ENCODE measurements at places on chromosomes 12 and 14.
A peak's percentile ranks its signal among the peaks of the same experiment; 100 is the strongest.

DNA sequence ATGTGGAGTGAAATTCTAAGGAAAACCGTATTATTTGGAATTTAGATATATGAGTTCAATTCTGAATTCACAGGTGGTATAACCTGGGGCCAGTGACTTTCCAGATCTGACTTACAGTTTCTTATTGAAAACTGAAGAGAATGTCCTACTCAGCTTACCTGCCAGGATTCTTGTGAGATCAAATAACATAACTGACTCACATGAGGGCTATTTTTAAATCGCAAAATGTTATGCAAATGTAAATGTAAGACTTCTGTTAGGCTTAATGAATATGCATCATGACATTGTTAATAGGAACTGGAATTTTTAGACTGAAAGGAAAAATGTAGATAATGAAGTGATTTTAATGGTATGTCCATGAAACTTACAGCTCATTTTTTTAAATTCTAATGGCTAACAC is 1142.1 kb downstream of the FLRT2 start:
- no peak for DNase-seq

- DNase-seq: no peak
Measured at GRCh38 chr14:105315941-105316576, 1.5 kb downstream of the PACS2 start.

- DNase-seq: no peak
Measured at GRCh38 chr12:13764748-13765147, 216.7 kb downstream of the GRIN2B start.

- no peak for DNase-seq
Measured at GRCh38 chr14:101115652-101116051, 212.1 kb upstream of the RTL1 start.

GRCh38 chr14:102802834-102803523 is 25.7 kb downstream of the TRAF3 start:
- DNase-seq: no peak

DNA sequence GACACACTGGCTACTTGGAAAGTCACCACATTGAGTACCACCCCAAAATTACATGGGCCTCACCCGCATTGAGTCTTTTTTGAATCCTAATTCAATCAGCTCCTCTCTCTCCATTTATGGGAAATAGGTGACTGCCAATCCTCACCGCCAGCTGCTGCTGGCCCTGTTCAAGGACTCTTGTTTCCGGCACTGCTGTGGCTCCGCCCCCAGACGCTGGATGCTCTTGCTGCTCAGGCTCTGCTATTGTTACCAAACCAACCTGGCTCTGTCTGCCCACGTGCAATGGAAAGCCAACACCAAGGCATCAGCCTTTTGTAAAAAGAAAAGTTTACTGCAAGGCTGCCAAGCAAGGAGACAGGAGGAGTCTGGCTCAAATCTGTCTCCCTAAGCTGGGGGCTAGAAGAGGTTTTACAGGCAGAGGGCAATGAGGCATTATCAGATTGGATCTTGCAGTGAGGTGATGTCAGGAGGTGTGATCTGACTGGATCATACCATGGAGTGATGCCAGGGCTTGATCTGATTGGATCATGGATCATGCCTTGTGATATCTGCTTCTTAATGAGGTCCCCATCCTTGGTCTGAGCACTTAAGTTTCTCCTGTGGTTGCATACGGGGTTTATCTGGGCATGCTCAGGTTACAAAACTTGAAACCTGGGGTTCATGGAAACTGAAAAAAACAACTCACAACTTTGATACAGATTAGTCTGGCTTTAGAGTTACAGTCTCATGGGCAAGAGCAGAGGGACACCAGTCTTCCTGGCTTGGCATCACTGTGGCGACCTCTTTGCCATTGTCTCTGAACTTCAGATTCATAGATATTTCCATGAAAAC is 117.1 kb upstream of the SLC35F4 start:
- DNase-seq: no peak

GRCh38 chr12:3964439-3964838 is 91.2 kb upstream of the PARP11 start:
- DNase-seq: no peak

DNA sequence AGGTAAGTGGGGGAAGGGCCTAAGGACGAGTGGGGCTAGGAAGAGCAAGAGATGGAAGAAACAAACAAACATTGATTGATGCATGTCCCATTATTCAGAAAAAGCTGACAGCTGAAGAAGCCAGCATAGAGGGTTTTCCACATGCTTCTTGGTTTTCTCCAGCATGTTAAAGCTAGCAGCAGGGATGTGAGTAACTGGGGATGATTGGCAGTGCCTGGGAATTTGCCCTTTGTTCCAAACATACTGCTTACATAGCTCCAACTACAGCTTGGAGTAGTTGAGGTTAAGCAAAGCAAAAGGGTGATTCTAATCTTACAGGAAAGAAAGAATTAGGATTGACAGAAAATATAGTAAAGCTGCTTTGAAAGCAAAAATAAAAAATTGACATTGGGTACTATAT is 68.0 kb upstream of the IFNG-AS1 start:
- no peak for DNase-seq

DNA sequence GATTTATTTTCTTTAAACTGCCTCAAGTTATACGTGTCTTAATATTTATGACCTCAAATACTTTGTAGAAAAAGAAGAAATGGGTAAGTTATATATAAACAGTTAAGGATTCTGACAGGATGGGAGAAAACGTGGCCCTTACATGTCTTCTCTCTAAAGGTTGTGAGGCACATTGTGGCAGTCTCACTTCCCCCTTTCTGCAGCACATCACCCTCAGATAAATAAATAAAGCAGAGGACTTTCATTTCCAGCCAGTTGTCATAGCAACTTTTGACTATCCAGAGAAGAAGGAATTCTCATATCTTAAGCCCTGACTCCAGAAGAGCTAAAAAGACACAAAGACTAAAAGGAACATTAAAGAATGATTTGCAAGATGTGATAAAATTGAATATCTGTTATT is 28.8 kb upstream of the CEP83 start:
- no peak for DNase-seq

DNA sequence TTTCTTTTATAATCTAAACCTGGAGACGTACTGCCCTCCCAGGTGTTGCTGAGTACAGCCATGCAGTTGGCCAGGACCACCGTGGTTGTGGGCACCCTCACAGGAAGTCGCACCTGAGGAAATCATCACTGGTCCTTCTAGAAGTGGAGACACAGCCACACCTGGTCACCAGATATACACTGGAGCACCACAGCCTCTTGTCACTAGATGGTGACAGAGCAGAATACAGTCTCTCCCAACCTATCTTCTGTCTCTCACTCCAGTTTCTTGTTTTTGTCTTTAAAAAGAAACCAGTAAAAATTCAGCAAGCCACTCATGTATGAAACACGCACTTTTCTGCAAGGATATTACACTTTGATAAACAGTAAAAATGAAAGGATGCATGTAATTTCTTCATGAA is 43.1 kb upstream of the GPHB5 start:
- no peak for DNase-seq

- DNase-seq: no peak
Measured at GRCh38 chr14:89700801-89701200, 253.7 kb downstream of the EFCAB11 start.

- no peak for DNase-seq
Measured at GRCh38 chr12:106433055-106433454, 75.5 kb downstream of the POLR3B start.

GRCh38 chr12:84270470-84271140 is 642.0 kb downstream of the SLC6A15 start:
- DNase-seq: no peak

DNA sequence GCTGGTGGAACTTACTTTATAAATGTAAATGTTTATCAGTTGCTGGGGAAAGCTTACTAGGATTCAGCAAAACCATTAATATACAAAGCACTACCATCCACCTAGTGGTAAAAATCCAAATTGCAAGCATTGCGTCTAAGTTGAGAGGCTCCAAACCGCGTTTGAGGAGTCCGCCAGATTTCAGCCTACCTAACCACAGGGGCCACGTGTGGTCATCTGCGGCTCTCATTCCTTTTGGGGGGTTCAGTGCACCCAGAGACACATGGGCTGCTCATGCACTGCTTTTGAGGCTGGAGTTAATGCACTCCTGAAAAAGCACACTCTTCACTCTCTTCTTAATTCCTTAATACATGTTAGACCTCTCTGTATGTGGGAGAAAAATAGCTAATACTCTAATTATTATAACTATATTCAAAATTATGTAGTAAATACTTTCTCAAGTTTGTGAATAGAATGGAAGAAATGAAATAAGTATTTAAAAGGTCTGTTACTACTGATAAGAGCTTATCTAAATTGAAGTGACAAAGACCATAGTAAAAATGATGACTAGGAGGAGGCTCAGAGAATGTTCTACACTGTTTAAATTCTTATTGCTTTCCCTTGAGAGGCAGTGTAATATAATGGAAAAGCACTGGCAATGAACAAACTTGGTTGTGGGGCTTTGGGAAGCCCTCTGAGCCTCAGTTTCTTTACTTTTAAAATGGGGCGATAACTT is 41.4 kb upstream of the MANSC4 start:
- DNase-seq: peak; percentile 9

DNA sequence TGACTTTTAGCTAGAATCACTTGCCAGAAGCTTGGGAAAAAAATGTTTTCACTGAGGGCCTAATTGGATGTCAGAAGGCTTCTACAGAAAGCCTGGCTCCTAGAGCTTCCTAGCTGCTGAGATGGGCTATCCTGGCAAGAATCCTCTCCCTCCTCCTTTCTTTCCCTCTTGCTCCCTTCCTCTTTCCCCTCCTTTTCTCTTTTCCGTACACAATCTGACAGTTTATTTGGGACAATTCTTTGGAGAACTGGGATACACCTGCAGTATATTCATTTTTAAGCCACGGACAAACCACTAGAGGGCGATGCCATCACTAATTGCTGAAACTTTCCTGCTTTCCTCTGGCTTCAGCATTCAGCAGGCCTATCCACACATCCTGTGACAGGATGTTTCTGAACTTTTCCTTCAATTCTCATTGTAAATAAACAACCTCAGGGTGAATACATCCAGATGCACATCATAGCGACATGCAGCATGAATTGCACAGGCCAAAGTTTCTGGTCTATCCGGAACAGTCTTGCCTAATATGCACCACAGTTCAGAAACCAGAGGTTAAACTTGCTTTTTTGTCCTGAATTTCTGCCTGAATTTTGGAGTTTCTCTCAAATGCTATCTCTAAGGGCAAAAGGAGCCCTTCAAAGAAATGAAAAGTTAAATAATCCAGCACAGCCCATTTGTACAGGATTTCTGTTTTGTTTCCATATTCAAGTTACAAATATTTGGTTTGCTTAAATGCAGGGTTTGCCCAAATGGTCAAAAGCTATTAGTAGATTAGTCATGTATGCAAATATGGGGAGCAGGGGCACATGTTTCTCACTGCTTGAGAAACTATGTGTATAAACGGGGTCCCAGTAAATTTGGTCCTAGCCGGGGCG is 142.8 kb downstream of the PAWR start:
- DNase-seq: no peak

DNA sequence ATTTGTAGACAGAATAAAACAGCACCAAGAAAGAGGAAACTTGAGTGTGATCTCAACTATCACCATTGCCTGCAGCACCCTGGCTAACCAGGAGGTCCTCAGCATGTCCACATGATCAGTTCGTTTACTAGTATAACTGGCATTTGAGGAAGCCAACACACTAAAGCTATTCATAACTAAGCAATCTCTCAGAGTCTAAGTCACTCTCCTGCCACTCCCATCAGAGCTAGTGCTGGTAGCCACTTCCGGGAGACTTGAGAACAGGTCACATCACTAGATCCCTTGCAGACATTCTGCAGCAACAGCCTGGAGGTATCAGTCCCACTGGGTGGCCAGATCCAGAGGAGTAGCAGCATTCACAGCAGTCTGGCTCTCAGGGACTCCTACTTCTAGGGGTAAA is 352.9 kb upstream of the OR4E1 start:
- no peak for DNase-seq

GRCh38 chr12:4145990-4146859 is 127.3 kb upstream of the CCND2 start:
- no peak for DNase-seq

DNA sequence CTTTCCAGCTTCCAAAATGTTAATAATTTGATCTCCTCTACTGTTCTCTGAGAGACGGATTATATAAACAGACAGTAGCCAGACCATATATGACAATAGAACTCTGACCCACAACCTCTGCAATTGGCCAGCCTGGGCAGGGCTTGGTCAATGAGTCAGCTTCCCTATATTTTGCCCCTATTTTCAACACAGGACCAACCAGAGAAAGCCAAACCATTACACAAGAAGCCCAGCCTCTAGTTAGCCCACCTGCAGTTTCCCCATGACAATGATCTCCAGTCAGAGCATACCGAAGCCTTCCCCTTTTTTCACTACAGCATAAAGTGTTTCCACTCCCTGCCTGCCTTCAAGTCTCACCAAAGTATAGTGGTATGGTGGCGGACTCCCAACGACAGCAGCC is 7.6 kb upstream of the EXD2 start:
- no peak for DNase-seq

DNA sequence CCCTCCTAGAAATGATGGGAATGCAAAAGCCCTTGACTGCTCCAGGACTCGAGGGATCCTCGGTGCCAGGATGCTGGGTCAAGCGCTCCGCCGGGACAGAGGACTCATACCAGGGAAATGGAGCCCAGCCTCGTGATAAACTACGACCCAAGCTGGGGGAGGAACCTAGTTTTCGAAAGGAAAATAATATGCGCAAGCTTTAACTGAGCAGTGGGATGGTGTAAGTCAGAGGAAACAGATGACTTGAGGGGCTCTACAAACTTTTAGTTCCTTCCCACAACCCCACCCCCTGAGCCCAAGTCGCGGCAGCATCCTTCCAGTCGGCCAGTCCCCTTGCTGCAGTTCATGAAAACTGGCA is 654 bp upstream of the SUPT16H start:
- no peak for DNase-seq

GRCh38 chr12:132872975-132873421 is 14.4 kb downstream of the CHFR start:
- no peak for DNase-seq

- no peak for DNase-seq
Measured at GRCh38 chr12:119036878-119037825, 55.8 kb downstream of the SRRM4 start.

- peak; percentile 83 for DNase-seq
Measured at GRCh38 chr12:124927201-124928094, 13.0 kb upstream of the UBC start.
